Smooth muscle cell of the brain vasculature (primary cell): ENCODE measurements at places on chromosomes 2 and 18.

- no peak for DNase-seq
Measured at GRCh38 chr2:129459881-129460280, 519.6 kb upstream of the RAB6C start.

DNA sequence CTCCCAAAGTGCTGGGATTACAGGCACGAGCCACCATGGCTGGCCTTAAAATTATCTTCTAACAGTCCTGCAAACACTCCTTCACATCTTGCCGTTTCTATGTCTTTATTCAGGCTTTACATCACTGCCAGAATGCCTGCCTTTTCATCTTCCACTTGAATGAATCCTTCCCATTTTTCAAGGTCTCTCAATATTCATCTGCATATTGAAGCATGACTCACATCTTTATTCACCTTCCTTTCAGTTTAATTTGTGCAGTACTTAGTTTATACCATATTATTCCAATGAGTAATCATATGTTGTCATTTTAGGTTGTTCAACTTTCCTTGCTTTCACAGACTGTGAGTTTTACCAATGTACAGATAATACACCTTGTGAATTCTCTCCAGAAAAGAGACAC lies 510.1 kb upstream of the PIK3C3 start:
- DNase-seq, result no peak

DNA sequence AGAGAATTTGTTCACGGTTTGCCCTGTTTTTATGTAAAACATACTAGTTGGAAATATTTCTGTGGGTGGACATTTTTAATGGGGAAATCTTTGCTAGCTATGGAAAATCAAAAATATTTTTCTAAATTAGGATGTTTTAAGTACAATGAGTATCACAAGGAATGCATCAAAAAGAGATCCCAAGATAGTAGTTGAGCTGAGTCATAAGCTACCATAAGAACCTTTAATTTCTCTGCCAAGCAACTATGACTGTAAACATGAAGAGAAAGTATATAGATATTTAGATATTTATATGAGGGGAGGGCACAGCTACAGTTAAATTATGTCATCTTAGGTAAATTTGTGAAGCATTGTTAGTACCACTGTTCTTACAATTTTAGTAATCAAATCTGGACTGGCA lies 646.2 kb downstream of the XIRP2 start:
- DNase-seq, result no peak

DNA sequence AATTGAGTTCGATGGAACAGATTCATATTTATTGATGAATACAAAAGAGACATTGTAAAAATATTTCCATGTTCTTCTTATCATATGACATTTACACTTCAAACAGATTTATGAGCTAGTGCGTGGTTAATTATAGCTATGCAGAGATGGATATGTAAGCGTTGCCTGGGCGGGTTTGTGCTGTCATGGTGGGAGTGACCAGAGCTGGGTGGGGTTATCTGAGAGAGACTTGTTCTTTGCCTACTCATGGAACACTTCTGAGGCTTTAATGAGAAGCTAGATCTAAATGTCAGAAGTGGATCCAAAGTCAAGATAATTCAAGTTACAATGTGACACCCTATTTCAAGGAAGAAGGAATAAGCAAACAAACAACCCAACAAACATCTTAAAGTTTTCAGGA lies 162.3 kb upstream of the ZEB2 start:
- no peak for DNase-seq

- DNase-seq, result no peak
Measured at GRCh38 chr2:27084297-27085061, 2.1 kb upstream of the KHK start.

DNA sequence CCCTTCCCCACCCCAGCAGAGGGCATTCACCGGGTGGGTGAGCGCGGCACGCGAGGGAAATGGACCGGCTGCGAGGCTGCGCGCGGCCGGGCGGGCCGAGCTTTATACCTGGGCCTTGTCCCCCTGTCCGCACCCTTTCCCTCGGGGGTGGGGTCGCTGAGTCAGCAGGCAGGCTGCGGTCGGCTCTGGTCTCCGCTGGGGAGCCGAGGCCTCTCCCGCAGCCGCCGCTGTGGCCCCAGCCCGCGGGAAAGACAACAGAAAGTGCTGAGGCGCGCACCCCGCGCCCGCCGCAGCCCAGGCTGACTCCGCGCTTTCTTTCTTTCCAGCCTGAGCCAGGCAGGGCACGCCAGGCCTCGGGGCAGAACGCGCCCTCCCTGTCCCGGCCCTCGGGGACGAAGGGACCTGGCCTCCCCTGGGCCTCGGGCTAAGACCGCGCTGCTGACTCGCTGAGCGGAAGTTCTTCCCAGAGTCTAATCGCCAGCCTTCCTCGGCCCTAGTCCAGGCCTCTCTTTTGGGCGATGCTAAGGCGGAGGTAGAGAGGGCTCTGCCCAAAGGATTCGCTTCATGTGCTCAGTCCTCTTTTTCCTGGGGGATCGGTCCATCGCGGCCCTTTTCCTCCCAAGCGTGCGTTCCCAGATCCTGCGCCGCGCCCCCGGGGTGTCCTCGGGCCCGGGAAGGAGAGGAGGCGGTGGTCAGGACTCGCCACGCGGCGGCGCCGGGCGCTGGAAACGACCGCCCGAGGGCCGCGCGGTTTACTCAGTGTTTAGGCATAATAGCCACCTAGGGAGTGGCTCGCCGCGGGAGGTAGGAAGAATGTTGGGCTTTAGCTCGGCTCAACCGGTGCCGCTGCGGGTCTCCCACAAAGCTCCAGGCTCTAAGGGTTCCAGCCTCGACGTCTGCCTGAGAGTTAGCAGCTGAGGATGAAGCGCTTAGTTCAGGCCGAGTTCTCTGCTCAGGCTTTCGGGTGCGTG lies at the start of gene CRYBA2:
Gene CRYBA2, minus strand, starts transcription at position 78 of the 971 bp plus-strand sequence. CDS start 246 bp downstream, outside the sequence.
- DNase-seq, result no peak

DNA sequence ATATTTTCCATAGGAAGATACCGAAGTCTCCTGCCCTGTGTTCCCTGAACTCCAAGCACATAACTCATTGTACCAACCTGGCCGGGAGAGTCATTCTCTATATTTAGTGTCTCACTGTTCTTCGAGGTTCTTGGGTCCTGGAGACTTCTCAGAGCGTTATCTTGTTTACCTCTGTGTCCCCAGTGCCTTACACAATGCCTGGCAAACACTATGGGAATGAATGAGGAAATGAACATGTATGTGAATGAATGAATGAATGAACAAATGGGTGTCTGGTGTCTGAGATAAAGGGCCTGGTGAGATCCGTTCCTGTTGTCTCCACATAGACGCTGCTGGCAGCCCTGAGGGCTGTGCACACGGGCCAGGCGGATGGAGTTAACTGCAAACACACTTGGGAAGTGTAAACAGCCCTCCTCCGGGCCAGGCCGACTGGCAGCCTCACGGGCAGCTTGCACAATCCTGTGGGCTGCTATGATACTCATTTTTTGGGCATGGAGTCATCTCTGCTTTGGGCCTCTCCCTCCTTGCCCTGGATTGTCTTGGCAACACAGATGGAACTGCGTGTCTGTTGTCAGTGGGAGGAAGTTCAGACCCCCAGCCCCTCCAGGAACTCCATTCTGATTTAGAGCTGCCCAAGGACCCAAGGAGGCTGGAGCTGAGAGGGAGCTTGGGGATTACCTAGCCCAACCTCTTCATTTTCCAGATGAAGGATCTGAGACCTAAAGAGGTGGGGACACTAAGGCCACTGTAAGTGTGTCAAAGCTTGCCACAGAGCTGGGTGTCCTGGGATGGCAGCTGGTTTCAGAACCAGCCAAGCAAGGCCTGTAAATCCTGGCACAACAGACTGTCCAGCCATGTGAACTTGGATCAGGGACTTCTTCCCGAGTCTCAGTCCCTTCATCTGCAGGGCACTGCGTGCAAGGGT lies 124.4 kb downstream of the INHBB start:
- DNase-seq, result peak; percentile 33

GRCh38 chr2:26241928-26242436 lies 2.5 kb downstream of the HADHA start:
- no peak for DNase-seq

DNA sequence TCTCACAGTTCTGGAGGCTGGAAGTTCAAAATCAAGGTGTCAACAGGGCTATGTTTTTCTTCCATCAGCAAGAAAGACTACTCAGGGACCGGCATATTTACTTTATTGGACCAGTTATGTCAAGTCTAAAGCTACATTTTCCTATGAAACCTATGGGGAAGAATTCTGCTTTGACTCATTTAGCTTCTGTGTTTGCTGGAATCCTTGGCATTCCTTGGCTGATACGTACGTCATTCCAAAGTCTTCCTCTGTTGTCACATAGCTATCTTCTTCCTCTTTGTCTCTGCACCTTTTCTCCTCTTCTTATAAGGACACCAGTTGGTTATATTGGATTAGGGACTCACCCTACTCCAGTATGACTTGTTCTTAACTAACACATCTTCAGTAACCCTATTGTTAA lies 137.4 kb upstream of the FBXO11 start:
- DNase-seq, result no peak

GRCh38 chr2:183927406-183928325 lies 670.7 kb upstream of the ZNF804A start:
- DNase-seq, result no peak
